ENCODE measurements at places on chromosomes 11 and 22. TPM values are rescaled to one million over a fixed set of nuclear protein-coding genes. Genes with fewer than 3 reads are reported as not detected.

Gene MRGPRE
- total RNA-seq = not detected

Gene OR56A1
- total RNA-seq = not detected

Gene KRTAP5-8
- total RNA-seq = not detected

Gene GDPD4
- not detected for total RNA-seq

GRCh38 chr11:13861411-13861810 lies 101.1 kb upstream of the SPON1 start:
- no peak for DNase-seq

GRCh38 chr22:41308544-41308947 lies 7.2 kb downstream of the ZC3H7B start:
- DNase-seq = no peak

DNA sequence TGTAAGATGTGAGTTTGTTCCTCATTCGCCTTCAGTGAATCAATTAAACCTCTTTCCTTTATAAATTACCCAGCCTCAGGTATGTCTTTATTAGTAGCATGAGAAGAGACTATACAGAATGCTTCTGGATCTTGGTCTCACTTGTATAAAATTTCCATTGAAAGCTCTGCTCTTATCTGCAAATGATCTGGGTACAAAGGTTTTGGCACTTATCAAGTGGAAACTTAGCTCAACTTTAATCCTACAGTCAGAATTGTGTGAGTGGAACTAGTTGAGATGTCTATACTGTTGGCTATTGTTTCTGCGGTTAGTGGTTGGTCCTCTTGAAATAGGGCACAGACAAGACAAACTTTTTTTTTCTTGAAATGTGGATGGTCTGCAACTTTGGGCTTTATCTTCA lies 71.2 kb upstream of the CHORDC1 start:
- DNase-seq = no peak

- no peak for DNase-seq
Measured at GRCh38 chr11:86891036-86891435, 64.2 kb downstream of the FZD4 start.

- no peak for DNase-seq
Measured at GRCh38 chr11:119721129-119722120, 7.6 kb downstream of the NECTIN1 start.

GRCh38 chr22:27247701-27248434 lies 553.7 kb downstream of the MN1 start:
- DNase-seq = no peak

DNA sequence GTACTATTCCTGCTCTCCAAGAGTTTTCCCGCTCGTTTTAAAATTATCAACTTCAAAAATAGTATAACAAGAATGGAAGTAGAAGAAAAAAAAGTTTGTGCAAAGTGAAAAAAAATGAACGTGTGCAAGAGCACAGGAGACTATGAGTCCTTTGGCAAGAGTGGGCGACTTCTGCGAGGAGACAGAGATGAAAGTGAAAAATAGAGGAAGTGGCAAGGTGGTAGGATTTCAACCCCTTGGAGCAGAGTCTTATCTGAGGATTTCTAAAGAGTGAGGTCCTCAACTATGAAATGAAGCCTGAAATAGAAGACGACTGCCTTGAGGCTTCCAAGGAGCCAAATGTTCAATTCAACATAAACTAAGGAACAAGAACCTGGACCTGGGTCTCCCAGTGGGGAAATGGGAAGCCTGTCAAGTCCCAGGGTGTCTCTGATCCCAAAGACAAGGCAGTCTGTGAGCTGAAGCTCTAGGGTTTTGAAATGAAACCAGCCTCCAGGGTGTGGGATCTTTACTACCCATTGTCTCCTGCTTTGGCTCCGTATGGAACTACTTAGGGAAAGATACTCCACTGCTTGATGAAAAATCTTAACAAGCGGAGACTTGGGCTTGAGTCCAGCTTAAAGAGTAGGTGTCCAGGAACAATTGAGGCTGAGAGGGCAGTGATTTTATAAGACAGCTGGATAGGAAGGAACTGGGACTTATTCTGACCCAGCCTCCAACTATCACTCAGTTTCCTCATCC lies 4.8 kb downstream of the P4HA3 start:
- DNase-seq = no peak
